ENCODE measurements at places on chromosomes 11 and 22. TPM values are rescaled to one million over a fixed set of nuclear protein-coding genes. Genes with fewer than 3 reads are reported as not detected.

The MMP12 gene
- not detected for polyA plus RNA-seq

The BIK gene
- 0.23 TPM for polyA plus RNA-seq

The DUSP8 gene
- polyA plus RNA-seq = 0.06 TPM

The SMCO4 gene
- 98.8 TPM for polyA plus RNA-seq

The PATE2 gene
- not detected for polyA plus RNA-seq

The SCGB1C1 gene
- not detected for polyA plus RNA-seq

The MB gene
- polyA plus RNA-seq = not detected

DNA sequence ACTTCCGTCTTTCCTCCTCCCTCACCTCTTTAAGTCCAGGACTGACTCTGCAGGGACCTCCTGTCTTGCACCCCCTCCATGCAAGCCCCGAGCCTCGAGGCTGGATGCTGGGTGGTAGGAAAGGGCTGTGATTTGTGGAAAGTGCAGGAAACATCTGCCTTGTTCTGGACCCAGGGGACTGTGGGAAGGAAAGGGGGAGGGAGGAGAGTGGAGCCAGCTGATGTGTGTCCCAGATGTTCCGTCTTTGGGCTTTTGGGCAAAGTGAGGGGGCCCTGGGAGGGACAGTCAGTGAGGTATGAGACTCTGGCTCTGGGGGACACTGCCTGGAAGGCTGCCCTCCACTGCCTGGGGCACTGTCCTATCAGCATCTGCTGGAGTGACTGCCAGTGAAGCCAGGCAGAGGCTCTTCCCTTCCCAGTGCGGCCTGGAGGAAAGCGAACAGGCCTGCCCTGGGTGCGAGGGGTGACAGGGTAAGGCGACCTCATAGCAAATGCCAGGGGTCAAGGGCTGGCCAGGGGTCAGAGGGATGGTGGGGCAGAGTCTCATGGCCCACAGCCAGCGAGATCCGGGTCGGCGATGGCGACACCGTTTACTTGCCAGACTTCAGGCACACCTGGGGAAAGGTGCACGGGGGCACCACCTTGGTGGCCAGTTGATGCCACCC is 1.7 kb downstream of the MRGPRD start:
- H3K27me3 ChIP-seq = no peaks in the 10 kb centered on the region
- no peak overlapping the region for H3K4me3 ChIP-seq
- DNase-seq = no peak

DNA sequence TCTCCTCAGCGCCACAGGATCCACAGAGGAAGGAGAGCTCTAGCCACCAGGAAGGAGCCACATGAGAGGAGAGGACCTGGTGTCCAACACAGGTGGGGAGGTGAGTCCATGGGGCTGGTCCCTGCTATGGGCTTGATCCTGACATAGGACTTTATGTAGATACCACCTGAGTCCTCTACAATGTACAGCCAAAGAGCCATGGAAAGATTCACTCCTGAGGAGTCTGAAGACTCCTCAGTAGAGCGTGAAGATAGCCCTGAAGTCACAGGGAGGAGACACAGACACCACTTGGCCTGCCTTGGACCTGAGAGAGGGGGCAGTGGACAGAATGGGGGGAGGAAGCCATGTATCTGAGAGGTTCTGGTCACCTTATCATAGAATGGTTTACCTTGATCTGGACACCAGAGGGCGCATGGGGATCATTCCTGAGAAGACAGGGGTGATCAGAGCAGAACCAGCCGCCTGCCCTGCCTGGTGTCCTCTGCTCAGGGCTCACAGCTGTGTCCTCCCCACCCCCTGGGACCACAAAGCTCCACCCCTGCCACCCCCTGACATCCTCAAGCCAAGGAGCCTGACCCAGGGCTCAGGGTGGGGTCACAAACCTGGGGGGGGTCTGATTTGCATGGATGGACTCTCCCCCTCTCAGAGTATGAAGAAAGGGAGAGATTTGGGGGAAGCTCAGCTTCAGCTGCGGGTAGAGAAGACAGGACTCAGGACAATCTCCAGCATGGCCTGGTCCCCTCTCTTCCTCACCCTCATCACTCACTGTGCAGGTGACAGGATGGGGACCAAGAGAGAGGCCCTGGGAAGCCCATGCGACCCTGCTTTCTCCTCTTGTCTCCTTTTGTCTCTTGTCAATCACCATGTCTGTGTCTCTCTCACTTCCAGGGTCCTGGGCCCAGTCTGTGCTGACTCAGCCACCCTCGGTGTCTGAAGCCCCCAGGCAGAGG is 77.0 kb downstream of the ZNF280B start:
- H3K4me1 ChIP-seq = no peaks in the 10 kb centered on the region
- H3K27me3 ChIP-seq = no peaks in the 10 kb centered on the region
- no peaks in the 10 kb centered on the region for H3K36me3 ChIP-seq
- H3K4me3 ChIP-seq = no peak overlapping the region
- peak; percentile 62 for DNase-seq

GRCh38 chr11:116281173-116282160 is 491.3 kb downstream of the BUD13 start:
- no peaks in the 10 kb centered on the region for H3K4me1 ChIP-seq
- no peak for DNase-seq
- no peaks in the 10 kb centered on the region for H3K27me3 ChIP-seq

DNA sequence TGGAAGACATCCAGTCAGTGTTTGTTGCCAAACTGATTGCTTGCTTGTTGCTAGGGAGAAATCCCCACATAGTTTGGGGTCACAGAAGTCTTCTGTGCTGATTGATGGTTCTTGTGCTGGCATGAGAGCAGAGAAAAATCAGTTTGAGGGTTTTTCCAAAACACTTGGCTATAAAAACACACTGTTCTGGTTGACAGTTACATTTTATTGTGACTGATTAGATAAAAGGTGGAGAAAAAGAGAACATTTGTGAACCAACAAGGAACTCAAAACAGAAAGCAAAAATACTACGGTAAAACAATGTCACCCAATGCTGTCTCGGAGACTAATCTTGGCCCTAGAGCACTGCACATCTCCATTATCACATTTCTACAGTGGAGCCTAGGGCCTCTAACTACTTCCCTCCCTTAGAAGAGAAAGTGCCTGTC is 14.4 kb upstream of the EIF4G2 start:
- no peaks in the 10 kb centered on the region for H3K4me1 ChIP-seq
- no peaks in the 10 kb centered on the region for H3K36me3 ChIP-seq
- no peak overlapping the region for H3K4me3 ChIP-seq

DNA sequence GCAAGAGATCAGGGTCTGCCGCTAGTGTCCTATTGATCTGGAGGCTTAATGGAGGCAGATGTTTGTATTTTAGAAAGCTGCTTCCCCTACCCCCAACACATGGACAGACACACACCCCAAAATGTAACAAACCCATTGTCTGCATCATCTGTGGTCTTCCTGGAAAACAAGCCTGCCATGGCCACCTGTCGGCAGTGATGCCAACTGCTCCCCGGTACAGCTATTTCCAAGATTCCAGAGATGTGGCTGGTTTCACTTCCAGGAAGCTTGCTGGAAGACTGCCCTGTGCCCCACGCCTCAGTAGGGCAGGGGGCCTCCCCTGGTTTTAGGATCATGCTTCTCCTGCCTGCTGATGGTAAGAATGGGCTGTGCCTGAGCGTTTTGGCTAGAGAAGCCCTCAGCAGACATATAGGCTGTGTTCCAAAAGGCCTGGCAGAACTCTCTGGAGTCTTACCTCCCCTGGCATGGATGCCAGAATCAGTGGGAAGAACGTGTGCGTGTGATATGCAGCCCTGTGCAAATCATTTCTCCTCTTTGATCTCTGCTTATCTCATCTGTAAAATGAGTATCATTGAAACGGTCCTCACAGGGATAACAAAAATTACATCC is 108.6 kb downstream of the FBXO7 start:
- H3K27ac ChIP-seq = no peak overlapping the region
- H3K27me3 ChIP-seq = no peaks in the 10 kb centered on the region
- no peaks in the 10 kb centered on the region for H3K4me1 ChIP-seq
- H3K36me3 ChIP-seq = no peaks in the 10 kb centered on the region

DNA sequence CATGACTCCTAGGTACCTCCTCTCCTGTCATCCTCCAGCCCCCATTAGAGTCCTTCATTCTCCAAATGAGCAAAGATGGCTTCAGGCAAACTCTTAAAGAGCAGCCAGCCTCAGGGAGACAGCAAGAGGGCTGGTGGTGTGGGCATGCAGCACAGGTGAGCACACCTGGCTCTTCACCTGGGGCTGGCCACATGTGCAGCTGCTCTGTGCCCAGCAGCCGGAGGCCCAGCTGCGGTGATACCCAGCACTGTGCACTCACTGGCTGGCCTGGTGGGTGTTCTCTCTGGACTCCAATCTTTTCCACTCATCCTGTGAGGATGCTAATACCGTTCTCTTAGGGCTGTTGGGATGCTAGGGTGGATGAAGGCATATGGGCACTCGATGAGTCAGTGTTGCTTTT is 106.1 kb upstream of the PARVA start:
- no peak for DNase-seq
- no peak overlapping the region for H3K27ac ChIP-seq
- no peak overlapping the region for H3K4me3 ChIP-seq
- no peaks in the 10 kb centered on the region for H3K36me3 ChIP-seq

GRCh38 chr11:88193278-88193677 is 18.0 kb upstream of the RAB38 start:
- no peak for DNase-seq
- H3K27me3 ChIP-seq = no peaks in the 10 kb centered on the region
- H3K4me3 ChIP-seq = no peak overlapping the region
- H3K27ac ChIP-seq = no peak overlapping the region

DNA sequence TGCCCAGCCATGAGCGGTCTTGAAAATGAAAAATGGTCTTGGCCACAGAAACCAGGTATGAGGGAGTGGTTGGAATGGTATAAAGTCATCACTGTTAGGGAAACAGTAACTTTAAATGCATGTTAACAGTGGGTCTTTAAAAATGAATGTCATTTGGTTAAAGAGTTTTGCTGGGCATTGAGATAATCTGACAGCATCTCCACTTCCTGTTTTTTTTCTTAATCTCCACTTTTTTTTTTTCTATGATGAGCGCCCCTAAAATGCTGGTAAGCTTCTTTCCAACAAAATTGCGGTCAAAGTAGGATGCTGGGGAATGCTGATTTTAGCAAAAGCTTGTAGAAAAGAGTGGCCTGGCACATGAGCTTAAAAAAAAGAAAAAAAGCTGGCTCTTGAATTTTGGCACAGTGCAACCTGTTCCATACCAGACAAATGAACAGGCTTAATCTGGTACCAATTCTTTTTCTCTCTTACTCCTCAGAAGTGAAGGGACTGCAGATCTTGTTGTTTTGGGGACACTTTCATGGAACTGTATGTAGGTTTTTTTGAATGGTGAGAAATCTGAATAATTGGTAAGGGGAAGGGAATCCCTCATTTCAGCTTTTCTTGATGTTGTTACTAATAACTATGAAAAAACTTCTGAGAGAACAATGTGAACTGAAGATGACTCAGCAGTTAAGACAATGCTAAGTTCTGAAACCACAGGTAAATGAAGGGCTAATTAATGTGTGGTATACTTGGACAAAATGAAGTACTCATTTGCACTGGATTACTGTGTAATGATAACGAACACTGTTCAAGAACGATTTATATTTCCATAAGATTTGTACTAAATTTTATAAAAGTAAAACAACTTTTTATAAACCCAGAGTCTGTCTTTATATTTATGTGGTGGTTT is 3.1 kb upstream of the ARHGEF12 start:
- H3K4me1 ChIP-seq = peaks cover 3% of the 10 kb centered on the region
- H3K27ac ChIP-seq = no peak overlapping the region
- H3K27me3 ChIP-seq = no peaks in the 10 kb centered on the region
- no peak overlapping the region for H3K4me3 ChIP-seq
- no peaks in the 10 kb centered on the region for H3K36me3 ChIP-seq
- no peak for DNase-seq

DNA sequence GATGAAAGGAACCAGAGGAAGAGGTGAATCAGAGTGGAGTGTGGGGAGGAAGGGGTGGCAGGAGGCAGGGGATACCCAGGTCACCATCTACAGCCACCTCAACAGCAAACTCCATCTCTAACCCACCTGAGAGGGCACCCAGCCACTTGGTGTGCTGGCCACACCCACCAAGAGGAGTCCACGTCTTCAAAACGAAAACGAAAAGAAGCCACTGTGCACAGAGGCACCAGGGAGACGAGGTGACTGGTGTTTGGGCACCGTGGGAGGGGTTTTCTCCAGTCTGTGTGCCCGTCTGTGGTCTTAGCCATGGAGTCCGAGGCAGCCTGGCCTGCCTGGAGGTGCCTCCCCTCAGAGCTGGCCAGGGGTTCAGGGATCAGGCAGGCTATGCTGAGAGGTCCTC is 20.2 kb downstream of the PDGFB start:
- no peaks in the 10 kb centered on the region for H3K4me1 ChIP-seq
- no peak for DNase-seq
- H3K27ac ChIP-seq = no peak overlapping the region
- H3K36me3 ChIP-seq = peaks cover 33% of the 10 kb centered on the region

- H3K4me1 ChIP-seq = peaks cover 3% of the 10 kb centered on the region
- H3K27ac ChIP-seq = no peak overlapping the region
- H3K36me3 ChIP-seq = no peaks in the 10 kb centered on the region
- no peak for DNase-seq
Measured at GRCh38 chr11:134364261-134364660, 32.5 kb downstream of the GLB1L2 start.

DNA sequence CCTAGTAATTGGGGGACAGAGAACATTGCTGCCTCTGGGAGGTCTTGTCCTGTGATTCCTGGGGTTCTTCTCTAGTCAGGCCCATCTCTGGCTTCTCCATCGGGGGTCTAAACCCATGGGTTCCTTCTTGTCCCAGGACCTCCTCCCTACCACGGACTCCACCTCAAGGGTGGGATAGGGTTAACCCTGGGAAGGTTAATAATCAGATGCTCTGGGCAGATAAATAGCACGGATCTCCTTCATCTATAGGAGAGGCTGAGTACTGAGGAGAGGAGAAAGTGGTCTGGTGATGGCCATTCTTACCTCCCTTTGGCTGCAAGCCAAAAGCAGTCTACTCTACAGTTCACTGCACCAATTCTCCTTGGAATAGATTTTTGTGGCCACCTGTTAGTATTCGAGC is 10.5 kb downstream of the HEPHL1 start:
- no peak overlapping the region for H3K4me3 ChIP-seq
- H3K27me3 ChIP-seq = no peaks in the 10 kb centered on the region
- no peaks in the 10 kb centered on the region for H3K4me1 ChIP-seq

DNA sequence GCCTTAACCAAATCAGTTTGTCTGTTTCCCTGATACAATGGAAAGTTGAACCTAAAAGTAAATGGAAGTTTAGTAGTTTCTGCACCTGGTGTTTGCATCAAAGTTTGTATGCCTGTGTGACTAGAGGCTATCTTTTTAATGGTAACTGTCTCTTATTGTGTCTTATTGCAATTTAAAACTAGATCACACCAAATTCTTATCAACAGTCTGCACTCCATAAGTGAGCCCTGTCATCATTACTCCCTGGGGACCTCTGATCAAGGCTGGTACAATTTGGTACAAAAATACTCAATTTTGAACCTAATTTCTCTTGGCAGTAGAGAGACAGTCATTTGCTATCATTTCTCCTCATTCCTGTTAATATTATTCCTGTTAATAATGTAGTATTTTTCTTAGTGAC is 38.1 kb downstream of the ARHGAP1 start:
- peaks cover 3% of the 10 kb centered on the region for H3K4me1 ChIP-seq
- H3K36me3 ChIP-seq = peaks cover 67% of the 10 kb centered on the region
- no peak overlapping the region for H3K27ac ChIP-seq
- no peak overlapping the region for H3K4me3 ChIP-seq
- DNase-seq = no peak

- H3K36me3 ChIP-seq = no peaks in the 10 kb centered on the region
- no peak overlapping the region for H3K27ac ChIP-seq
- DNase-seq = no peak
- no peaks in the 10 kb centered on the region for H3K4me1 ChIP-seq
- no peaks in the 10 kb centered on the region for H3K27me3 ChIP-seq
- H3K4me3 ChIP-seq = no peak overlapping the region
Measured at GRCh38 chr11:131392528-131393255, 22.3 kb downstream of the NTM start.

Data from liver (tissue), 10 donors.